ENCODE measurements at places on chromosomes 13 and 19.

DNA sequence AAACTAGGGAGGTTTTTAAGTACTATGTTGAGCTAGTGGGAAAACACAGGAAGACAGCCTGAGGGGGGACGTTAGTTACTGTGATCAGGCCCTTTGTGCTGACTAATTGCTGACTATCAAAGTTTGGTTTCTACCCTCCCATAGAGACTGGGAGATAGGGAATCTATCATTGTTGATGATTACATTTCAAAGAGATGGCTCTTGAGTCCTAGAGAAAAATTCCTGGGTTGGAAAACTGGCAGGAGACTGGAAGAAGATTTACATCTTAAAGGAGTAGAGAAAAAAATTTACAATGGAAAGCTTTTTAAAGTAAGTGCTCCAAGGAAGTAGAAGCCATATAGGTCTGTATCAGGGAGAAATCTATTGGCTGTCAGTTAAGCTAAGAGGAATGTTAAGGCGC is 522.0 kb upstream of the KLHL1 start:
- no peak for DNase-seq

DNA sequence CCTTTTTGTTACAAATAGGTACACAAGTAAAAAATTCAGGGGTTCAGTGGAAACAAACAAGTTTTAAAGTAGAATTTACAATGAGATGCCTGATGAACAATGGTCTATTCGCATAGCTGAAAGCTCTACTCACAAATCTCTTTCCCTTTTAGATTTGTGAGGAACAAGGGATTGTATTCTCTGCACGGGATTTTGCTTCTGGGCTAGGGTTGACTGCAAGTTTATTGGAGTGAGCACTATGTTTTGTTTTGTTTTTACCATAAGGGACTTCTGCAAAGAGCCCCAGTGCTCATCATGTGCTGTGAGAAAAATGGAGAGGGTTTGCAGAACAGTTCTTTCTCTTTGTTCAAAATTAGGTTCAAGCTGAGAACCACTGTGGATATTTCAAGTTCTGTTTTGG is 160.5 kb downstream of the DLEU7 start:
- DNase-seq = no peak

GRCh38 chr19:39924389-39924788 is 10.0 kb downstream of the FCGBP start:
- DNase-seq = no peak

DNA sequence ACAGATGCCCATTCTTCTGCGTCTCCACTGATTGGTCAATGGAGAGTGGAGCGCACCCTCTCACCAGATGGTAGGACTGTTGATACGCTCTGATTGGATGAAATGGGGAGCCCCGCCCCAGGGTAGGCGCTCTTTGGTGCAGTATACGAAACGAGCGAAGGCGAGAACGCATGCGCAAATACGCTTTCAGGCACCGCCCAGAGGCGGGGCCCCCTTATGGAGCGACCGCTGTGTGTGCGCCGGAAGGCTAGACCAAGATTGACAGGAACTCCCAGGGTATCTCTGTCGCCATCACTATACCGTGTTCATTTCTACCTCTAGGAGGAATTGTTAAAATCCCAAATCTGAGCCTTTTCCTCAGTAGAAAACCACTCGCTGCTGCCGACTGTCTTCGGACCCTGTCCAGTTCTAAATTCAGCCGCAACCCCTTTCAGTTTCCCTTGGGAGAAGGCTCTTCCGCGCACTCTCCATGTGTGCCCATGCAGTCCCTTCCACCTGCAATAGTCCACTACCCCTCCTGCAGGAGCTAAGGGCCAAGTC is 720 bp upstream of the HNRNPL start:
- DNase-seq = no peak

- no peak for DNase-seq
Measured at GRCh38 chr13:110106726-110107125, 200.2 kb downstream of the COL4A1 start.

GRCh38 chr13:31116224-31116623 is 45.5 kb downstream of the HSPH1 start:
- DNase-seq = no peak

DNA sequence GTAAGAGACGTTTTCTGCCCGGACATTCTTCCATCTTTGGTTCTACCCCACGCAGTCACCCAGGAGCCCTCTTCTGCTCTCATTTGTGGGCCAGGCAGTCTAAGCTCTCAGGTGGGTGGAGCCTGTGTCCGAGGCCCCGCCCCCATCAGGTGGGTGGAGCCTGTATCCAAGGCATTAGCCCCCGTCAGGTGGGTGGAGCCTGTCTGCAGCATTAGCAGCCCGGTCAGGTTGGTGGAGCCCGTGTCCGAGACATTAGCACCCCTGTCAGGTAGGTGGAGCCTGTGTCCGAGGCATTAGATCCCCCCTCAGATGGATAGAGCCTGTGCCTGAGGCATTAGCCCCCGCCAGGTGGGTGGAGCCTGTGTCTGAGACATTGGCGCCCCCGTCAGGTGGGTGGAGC is 45.5 kb upstream of the C13orf46 start:
- peak; percentile 9 for DNase-seq

- no peak for DNase-seq
Measured at GRCh38 chr19:51593138-51593890, 22.2 kb downstream of the ZNF175 start.

DNA sequence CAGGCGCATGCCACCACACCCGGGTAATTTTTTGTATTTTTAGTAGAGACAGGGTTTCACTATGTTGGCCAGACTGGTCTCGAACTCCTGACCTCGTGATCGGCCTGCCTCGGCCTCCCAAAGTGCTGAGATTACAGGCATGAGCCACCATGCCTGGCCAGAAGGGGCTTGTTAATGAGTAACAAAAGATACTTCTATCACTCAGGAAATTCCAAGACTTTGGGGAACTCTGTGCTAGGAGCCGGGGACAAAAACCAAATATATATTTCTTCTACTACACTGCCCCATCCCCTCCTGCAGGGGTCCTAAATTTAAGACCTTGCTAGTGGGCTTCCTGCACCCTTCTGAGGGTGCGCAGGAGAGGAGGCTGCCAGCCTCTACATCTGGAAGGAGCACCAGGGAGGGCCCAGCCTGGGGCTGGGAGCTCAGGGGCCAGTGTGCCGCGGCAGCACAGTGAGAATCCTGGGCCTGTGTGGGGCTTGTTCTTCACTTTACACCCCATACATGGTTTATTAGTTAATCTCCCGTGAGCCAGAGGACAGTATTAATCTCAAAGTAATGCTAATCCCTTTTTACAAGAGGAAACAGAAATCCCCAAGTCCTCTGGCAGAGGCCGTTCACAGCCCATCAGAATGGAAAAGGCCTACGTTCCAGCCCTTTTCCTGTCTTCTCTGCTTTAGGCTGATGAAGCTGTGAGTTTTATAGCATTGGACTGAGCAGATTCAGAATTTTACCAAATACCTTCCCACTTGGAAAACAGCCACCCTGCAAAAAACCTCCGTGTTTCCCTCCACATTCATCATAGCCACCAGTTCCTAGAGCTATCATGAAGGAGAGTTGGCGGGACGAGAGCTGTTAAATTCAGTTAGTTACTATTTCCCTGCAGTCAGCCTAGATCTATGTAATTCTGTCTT is 44.4 kb upstream of the NPAS1 start:
- peak; percentile 37 for DNase-seq

DNA sequence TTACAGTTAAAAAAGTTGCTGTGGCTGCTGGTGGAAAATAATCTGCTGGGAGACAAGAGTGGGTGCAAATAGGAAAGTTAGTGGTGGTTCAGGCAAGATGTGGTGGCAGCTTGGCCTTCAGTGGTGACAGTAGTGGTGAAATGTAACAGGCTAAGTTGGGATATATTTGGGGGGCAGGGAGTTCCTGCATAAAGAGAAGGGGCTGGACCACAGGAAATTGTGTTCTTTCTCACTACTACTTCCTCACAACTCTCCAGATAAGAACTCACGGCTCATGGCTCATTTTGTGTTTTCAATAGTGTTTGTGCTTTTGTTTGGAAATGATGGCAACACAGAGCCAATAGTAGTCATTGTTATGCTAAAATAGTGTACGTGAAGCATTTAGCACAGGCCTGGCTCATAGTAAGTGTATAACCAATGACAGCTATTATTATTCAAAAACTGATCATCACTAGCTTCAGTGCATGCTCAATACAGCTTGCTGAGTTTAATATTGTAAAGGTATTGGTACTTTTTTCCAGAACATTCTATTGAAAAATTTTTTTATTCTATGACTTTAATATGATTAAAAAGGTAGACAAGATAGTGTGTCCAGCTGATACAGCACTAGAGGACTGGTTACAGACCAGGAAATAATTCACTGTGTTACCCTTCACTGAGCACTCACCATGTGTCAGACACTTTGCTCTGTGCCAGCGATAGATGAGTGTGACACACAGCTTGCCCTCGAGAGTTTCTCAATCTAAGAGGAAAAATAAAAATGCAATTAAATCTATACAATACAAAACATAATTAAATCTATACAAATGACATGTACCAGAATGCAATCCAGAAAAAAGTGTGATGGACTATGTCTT is 209.8 kb downstream of the POU4F1 start:
- DNase-seq = no peak

DNA sequence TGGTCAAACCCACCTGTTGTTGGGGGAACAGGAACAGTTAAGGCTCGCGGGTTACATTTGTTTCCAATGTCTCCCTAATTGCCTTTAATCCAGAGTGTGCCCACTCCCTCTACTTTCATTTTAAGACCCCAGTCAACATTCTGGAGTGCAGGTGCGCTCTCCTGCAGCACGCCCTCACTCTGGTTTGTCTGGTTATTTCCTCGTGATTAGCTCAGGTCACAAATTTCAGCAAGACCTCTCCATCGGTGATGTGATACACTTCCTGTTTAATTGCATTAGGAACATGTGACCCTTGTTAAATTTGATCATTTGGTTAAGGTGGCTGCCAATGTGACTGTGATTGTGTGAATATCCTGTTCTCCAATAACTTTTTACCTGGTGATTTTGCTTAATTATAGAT is 53.0 kb downstream of the TEX29 start:
- DNase-seq = no peak

- DNase-seq = no peak
Measured at GRCh38 chr19:35202722-35203688, 25.5 kb downstream of the FAM187B start.

GRCh38 chr13:85411591-85411990 is 387.6 kb downstream of the SLITRK6 start:
- DNase-seq = no peak

GRCh38 chr13:71949441-71949840 is 82.4 kb upstream of the DACH1 start:
- DNase-seq = no peak

DNA sequence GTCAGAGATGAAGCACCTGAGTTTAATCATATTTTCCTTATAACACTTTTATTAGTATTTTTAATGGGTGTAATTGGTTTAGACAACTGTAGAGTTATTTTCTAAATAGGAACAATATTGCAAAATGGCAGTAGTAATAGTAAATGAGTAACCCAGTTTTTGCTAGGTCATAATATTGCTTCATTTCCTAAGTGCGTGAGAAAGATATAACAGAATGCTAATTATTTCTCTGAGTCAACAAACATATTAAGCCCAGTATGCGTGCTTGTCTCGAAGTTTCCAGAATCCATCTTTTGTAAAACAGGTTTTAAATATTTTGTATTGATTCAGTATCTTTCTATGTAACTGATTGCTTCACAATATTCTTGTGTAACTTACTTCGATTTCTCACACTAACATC is 315.3 kb downstream of the MYO16 start:
- peak; percentile 36 for DNase-seq
